ENCODE measurements at places on chromosomes 7 and 10. TPM values are rescaled to one million over a fixed set of nuclear protein-coding genes. Genes with fewer than 3 reads are reported as not detected.
A peak's percentile ranks its signal among the peaks of the same experiment; 100 is the strongest.

Gene CALML3
- total RNA-seq, result not detected

GRCh38 chr10:111222961-111223360 lies 146.1 kb downstream of the ADRA2A start:
- H3K4me1 ChIP-seq, result no peaks in the 10 kb centered on the region
- no peak overlapping the region for H3K27ac ChIP-seq
- no peak overlapping the region for H3K4me3 ChIP-seq
- DNase-seq, result no peak
- H3K27me3 ChIP-seq, result peaks cover 60% of the 10 kb centered on the region

DNA sequence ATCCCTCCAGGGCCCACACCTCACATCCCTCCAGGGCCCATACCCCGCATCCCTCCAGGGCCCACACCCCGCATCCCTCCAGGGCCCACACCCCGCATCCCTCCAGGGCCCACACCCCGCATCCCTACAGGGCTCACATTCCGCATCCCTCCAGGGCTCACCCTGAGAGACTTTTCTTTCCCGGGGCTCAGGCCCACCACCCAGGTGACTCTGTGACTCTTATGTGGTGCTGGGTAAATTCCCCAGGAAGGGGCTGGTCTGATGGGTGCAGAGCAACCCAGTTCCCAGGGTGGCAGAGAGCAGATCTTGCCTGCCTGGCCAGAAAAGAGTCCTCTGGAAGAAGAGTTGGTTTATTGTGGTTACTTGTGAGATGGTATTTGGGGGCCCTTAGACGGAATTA lies 290.7 kb downstream of the TCERG1L start:
- H3K27me3 ChIP-seq, result no peaks in the 10 kb centered on the region
- no peak overlapping the region for H3K27ac ChIP-seq
- H3K4me1 ChIP-seq, result no peaks in the 10 kb centered on the region
- no peaks in the 10 kb centered on the region for H3K36me3 ChIP-seq

Gene TMEM236
- 0.07 TPM for total RNA-seq

Gene GPR26
- not detected for total RNA-seq

Gene PTPRN2
- 2.1 TPM for total RNA-seq

GRCh38 chr10:130218936-130219335 lies 82.7 kb downstream of the GLRX3 start:
- no peak for DNase-seq
- H3K4me1 ChIP-seq, result no peaks in the 10 kb centered on the region
- no peaks in the 10 kb centered on the region for H3K36me3 ChIP-seq
- no peak overlapping the region for H3K4me3 ChIP-seq

- peaks cover 20% of the 10 kb centered on the region for H3K36me3 ChIP-seq
- H3K27ac ChIP-seq, result no peak overlapping the region
- peaks cover 71% of the 10 kb centered on the region for H3K4me1 ChIP-seq
- H3K27me3 ChIP-seq, result no peaks in the 10 kb centered on the region
Measured at GRCh38 chr7:116731445-116732335, 59.7 kb downstream of the MET start.

DNA sequence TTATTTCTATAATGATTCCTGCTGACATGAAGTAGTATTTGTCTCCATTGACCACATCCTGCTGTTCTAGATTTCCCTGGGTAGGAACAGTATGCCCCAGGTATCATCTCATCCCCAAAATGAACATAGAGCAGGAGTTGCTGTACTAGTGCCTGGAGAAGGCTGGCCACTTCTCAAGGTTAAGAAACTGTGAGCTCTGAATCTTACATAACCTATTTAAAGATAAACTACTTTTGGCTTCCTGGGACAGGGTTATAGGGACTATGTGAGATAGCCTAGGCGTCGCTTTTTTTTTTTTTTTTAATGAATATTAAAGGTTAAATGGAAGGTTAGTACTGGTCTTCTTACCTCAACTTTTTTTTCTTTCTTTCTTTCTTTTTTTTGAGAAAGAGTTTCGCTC lies 103.0 kb downstream of the LRRC4 start:
- H3K4me1 ChIP-seq, result no peaks in the 10 kb centered on the region
- no peaks in the 10 kb centered on the region for H3K27me3 ChIP-seq

Gene ATRNL1
- 1.3 TPM for total RNA-seq

GRCh38 chr7:94160719-94161435 lies 156.7 kb upstream of the BET1 start:
- DNase-seq, result no peak
- H3K36me3 ChIP-seq, result no peaks in the 10 kb centered on the region
- H3K27ac ChIP-seq, result no peak overlapping the region
- H3K4me1 ChIP-seq, result no peaks in the 10 kb centered on the region
- H3K27me3 ChIP-seq, result no peaks in the 10 kb centered on the region

Gene SMO
- 12.8 TPM for total RNA-seq

DNA sequence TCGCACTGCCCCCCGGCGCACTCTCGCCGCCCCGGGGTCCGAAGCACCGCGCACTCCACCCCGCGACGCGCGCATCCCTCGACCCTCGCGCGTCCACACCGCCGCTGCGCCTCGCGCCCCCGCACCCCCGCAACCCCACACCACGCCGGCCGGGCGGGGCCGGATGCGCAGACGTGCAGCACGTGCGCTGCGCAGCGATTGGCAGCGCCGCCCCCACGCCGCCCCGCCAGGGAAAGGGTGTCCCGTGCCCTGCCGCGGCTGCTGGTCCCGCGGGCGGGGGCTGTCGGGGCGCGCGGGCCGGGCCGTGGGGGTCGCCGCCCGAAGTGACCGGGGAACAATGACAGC lies 53.7 kb upstream of the KDM7A start:
- no peak for DNase-seq
- peak overlapping the region; percentile 55 for H3K4me3 ChIP-seq
- H3K27me3 ChIP-seq, result no peaks in the 10 kb centered on the region
- no peaks in the 10 kb centered on the region for H3K36me3 ChIP-seq
- no peak overlapping the region for H3K27ac ChIP-seq
- peaks cover 16% of the 10 kb centered on the region for H3K4me1 ChIP-seq

- no peaks in the 10 kb centered on the region for H3K36me3 ChIP-seq
- H3K27ac ChIP-seq, result no peak overlapping the region
- H3K4me1 ChIP-seq, result no peaks in the 10 kb centered on the region
- DNase-seq, result no peak
- no peak overlapping the region for H3K4me3 ChIP-seq
- no peaks in the 10 kb centered on the region for H3K27me3 ChIP-seq
Measured at GRCh38 chr7:72706521-72706920, 121.5 kb downstream of the TYW1B start.

DNA sequence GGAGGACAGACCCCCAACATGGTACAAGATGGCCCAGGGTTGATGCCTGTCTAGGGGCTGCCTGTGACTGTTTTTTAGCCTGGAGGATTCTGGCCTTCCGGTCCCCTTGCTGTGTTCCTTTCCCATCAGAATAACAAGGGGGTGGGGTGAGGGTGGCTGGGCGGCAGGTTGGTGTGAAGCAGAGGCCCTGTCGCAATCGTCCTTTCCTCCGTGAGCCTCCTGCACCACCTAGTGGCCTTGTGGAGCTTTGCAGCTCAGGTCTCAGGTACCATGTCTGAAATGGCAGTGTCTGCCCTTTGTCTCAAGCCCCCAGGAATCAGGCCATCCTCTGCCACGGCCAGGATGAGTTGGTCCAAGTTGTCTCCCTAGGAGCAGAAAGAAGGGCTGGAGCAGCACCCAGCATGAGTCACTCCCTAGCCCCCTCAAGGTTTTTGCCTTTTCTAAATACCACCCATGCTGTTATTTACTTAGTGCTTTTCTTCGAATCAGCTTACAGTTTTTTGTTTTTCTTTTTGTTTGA lies 24.2 kb downstream of the TACR2 start:
- H3K27me3 ChIP-seq, result no peaks in the 10 kb centered on the region
- no peak overlapping the region for H3K4me3 ChIP-seq
- peaks cover 7% of the 10 kb centered on the region for H3K4me1 ChIP-seq
- 0 out of 2 replicates have a peak, but pooled peaks cover 2% of the 10 kb centered on the region for H3K36me3 ChIP-seq

- H3K27me3 ChIP-seq, result no peaks in the 10 kb centered on the region
- no peaks in the 10 kb centered on the region for H3K36me3 ChIP-seq
- DNase-seq, result no peak
- no peaks in the 10 kb centered on the region for H3K4me1 ChIP-seq
Measured at GRCh38 chr10:10824591-10825148, 193.0 kb upstream of the CELF2 start.

DNA sequence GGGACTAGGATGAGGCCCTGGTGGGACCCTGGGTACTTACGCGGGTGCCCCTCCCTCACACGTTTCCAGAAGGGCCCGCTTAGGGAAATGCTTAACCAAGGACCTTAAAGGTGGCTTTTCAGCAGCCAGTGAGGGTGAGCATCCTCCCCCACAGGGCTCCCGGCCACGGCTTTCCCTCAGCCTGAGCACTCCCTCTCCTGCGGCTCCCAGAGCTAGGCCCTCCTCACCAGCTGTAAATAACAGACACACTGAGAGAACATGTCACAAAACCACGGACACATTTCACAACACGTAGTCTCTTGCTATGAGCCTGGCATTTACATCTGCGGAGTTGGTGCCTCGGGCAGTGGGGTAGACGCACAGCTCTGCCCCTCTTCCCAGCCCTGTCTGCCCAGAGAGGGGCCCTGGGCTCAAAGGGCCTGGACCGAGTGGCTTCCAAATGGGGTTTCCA lies 25.2 kb downstream of the GRID1 start:
- H3K27me3 ChIP-seq, result no peaks in the 10 kb centered on the region
- H3K27ac ChIP-seq, result no peak overlapping the region
- DNase-seq, result no peak
